Prostate gland (tissue), 2 donors: ENCODE measurements at places on chromosomes 11 and 22. TPM values are rescaled to one million over a fixed set of nuclear protein-coding genes. Genes with fewer than 3 reads are reported as not detected.

- H3K27me3 ChIP-seq, result no peaks in the 10 kb centered on the region
- H3K4me1 ChIP-seq, result peaks cover 51% of the 10 kb centered on the region
- peak; percentile 15 for DNase-seq
- H3K27ac ChIP-seq, result peak overlapping the region; percentile 77
- no peaks in the 10 kb centered on the region for H3K36me3 ChIP-seq
- H3K4me3 ChIP-seq, result no peak overlapping the region
Observed at GRCh38 chr11:8721609-8722500, 39.3 kb downstream of the RPL27A start.

GRCh38 chr11:123678246-123678645 is 23.8 kb upstream of the SCN3B start:
- no peaks in the 10 kb centered on the region for H3K27me3 ChIP-seq
- no peak for DNase-seq
- no peaks in the 10 kb centered on the region for H3K4me1 ChIP-seq
- no peak overlapping the region for H3K4me3 ChIP-seq

The ADAMTS15 gene
- total RNA-seq, result 0.59 TPM

GRCh38 chr11:64132191-64132771 is 33.6 kb downstream of the MACROD1 start:
- no peak for DNase-seq
- H3K4me1 ChIP-seq, result peaks cover 10% of the 10 kb centered on the region
- no peaks in the 10 kb centered on the region for H3K27me3 ChIP-seq
- H3K36me3 ChIP-seq, result no peaks in the 10 kb centered on the region
- H3K4me3 ChIP-seq, result no peak overlapping the region

The SPTBN2 gene
- total RNA-seq, result 140 TPM

GRCh38 chr11:110759972-110760381 is 47.7 kb upstream of the ARHGAP20 start:
- DNase-seq, result no peak
- H3K27me3 ChIP-seq, result no peaks in the 10 kb centered on the region
- H3K4me1 ChIP-seq, result no peaks in the 10 kb centered on the region
- H3K4me3 ChIP-seq, result no peak overlapping the region

- H3K4me1 ChIP-seq, result peaks cover 15% of the 10 kb centered on the region
- H3K27me3 ChIP-seq, result no peaks in the 10 kb centered on the region
- no peak overlapping the region for H3K4me3 ChIP-seq
- no peak for DNase-seq
- H3K36me3 ChIP-seq, result no peaks in the 10 kb centered on the region
- H3K27ac ChIP-seq, result no peak overlapping the region
Observed at GRCh38 chr11:114284021-114284420, 12.2 kb upstream of the NNMT start.

DNA sequence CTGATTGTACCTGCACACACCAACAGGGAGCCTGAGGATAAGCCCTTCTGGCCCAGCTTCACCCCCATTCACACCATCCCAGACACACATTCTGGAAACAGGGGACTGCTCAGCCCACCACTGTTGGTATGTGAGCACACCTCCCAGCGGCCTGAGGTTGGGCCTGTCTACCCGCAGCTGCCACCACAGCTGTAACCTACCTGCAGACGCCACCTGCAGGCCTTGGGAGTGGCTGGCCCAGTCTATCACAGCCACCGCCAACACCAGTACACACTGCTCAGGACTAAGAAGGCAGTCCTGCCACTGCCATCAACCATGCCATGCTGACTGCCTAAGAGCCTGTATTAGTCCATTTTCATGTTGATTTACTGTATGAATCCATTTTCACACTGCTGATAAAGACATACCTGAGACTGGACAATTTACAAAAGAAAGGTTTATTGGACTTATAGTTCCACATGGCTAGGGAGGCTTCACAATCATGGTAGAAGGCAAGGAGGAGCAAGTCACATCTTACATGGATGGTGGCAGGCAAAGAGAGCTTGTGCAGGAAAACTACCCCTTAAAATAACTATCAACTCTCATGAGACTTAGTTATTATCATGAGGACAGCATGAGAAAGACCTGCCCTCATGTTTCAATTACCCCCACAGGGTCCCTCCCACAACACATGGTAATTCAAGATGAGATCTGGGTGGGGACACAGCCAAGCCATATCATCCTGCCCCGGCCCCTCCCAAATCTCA is 30.6 kb downstream of the RSF1 start:
- no peak for DNase-seq
- H3K36me3 ChIP-seq, result no peaks in the 10 kb centered on the region
- no peaks in the 10 kb centered on the region for H3K27me3 ChIP-seq
- no peak overlapping the region for H3K27ac ChIP-seq
- no peaks in the 10 kb centered on the region for H3K4me1 ChIP-seq

DNA sequence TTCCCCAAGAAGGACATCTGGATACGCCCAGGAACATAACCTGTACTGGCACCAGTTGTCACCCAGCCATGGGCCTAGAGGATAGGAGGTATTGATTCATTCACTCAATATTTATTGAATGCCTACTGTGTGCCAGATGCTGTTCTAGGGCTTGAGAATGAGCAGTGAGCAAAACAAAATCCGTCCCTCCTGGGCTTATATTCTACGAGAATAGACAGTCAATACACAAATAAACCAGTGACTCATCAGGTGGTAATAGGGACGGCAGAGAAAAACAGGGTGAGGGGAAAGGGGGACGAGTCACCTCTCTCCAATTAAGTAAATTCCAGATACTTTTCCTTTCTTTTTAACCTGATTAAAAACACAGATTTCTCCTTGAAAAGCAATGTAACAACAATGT is 103.5 kb downstream of the MICAL2 start:
- DNase-seq, result no peak
- H3K27ac ChIP-seq, result no peak overlapping the region
- H3K4me1 ChIP-seq, result peaks cover 13% of the 10 kb centered on the region
- H3K27me3 ChIP-seq, result no peaks in the 10 kb centered on the region

- H3K4me3 ChIP-seq, result no peak overlapping the region
- no peaks in the 10 kb centered on the region for H3K27me3 ChIP-seq
- H3K27ac ChIP-seq, result no peak overlapping the region
- H3K36me3 ChIP-seq, result no peaks in the 10 kb centered on the region
- no peak for DNase-seq
Observed at GRCh38 chr11:118170882-118171268, 5.6 kb downstream of the SCN2B start.

The MFNG gene
- 7.3 TPM for total RNA-seq

GRCh38 chr11:96708219-96708878 is 318.5 kb downstream of the JRKL start:
- H3K27me3 ChIP-seq, result no peaks in the 10 kb centered on the region
- no peak overlapping the region for H3K27ac ChIP-seq
- H3K4me1 ChIP-seq, result no peaks in the 10 kb centered on the region
- no peak for DNase-seq
- no peak overlapping the region for H3K4me3 ChIP-seq

The MPZL2 gene
- 103 TPM for total RNA-seq

DNA sequence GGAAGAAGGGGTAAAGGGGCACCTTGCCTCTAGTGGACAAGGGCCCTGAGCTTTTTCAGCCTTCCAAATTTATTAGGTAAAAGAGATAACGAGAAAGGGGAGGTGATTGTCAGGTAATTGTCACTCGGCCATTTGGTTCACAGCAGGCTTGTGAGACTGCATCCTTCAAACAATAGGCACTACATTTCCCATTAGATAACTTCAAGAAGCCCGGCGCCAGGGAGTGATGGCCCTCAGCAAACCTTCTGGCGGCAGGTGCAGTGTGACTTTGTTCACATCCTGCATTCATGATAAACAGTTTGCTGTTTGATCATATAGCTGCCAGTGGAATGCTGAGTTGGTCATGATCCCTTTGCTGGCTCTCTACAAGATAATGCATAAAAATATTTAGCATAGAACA is 185.1 kb downstream of the CWF19L2 start:
- H3K4me1 ChIP-seq, result no peaks in the 10 kb centered on the region
- H3K4me3 ChIP-seq, result no peak overlapping the region
- H3K36me3 ChIP-seq, result no peaks in the 10 kb centered on the region
- no peak overlapping the region for H3K27ac ChIP-seq
- no peak for DNase-seq

- H3K27me3 ChIP-seq, result no peaks in the 10 kb centered on the region
- H3K27ac ChIP-seq, result no peak overlapping the region
- no peaks in the 10 kb centered on the region for H3K36me3 ChIP-seq
- H3K4me3 ChIP-seq, result no peak overlapping the region
Observed at GRCh38 chr11:124541204-124541603, 2.2 kb downstream of the OR8B12 start.

The C11orf91 gene
- total RNA-seq, result not detected

The HSPB2 gene
- 0.85 TPM for total RNA-seq

GRCh38 chr11:37450613-37451012 is 852.6 kb upstream of the RAG2 start:
- no peak overlapping the region for H3K27ac ChIP-seq
- no peaks in the 10 kb centered on the region for H3K4me1 ChIP-seq
- H3K27me3 ChIP-seq, result no peaks in the 10 kb centered on the region
- H3K36me3 ChIP-seq, result no peaks in the 10 kb centered on the region
- no peak for DNase-seq
- no peak overlapping the region for H3K4me3 ChIP-seq

- H3K36me3 ChIP-seq, result peaks cover 15% of the 10 kb centered on the region
- peaks cover under 1% of the 10 kb centered on the region for H3K4me1 ChIP-seq
- H3K4me3 ChIP-seq, result no peak overlapping the region
- DNase-seq, result no peak
- no peak overlapping the region for H3K27ac ChIP-seq
Observed at GRCh38 chr11:2406878-2407410, 6.4 kb downstream of the TSSC4 start.

DNA sequence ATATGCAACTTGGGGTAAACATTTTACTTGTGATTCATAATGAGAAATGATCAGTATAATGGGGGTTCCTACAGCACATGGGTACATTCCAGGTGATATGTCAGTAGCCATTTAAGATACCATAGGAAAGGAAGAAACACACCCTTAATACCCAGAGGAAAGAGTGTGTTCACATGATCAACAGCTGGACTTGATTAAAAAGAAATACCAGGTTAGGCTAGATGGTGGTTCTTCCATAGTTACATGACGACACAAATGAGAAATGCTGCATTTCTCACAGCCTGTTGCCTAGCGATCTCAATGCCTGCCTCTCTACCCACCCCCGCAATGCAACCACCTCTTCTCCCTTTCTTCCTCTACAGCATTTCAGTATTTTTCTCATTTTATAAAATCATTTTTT is 96.8 kb downstream of the TTC28 start:
- H3K4me1 ChIP-seq, result no peaks in the 10 kb centered on the region
- no peak overlapping the region for H3K4me3 ChIP-seq

The APOA5 gene
- 0.87 TPM for total RNA-seq

GRCh38 chr11:122085264-122085663 is 30.8 kb downstream of the BLID start:
- no peak for DNase-seq
- H3K27me3 ChIP-seq, result no peaks in the 10 kb centered on the region
- H3K36me3 ChIP-seq, result no peaks in the 10 kb centered on the region
- no peaks in the 10 kb centered on the region for H3K4me1 ChIP-seq
- H3K27ac ChIP-seq, result no peak overlapping the region

GRCh38 chr11:82405421-82405820 is 328.2 kb downstream of the FAM181B start:
- H3K27me3 ChIP-seq, result no peaks in the 10 kb centered on the region
- no peaks in the 10 kb centered on the region for H3K4me1 ChIP-seq
- no peak for DNase-seq
- no peak overlapping the region for H3K4me3 ChIP-seq

The IRAG1 gene
- total RNA-seq, result 14.7 TPM

DNA sequence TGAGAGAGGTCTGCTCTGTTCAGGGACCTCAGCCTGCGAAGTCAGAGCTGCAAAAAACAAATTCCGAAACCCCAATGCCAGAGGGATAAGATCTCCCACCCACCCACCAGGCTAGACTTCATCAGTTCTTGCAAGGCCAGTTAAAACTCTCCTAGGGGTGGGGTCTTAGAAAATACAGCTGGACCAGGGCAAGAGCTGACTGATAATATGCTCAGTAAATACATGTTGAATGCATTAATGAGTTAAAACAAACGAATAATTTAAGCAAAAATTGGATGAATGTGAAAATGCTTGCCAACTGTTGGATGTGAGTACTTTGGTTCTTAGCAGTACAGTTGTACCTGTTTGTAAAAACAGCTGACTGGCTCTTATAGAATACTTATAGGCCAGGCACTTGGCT is 129.8 kb downstream of the SERGEF start:
- no peak for DNase-seq
- H3K27me3 ChIP-seq, result no peaks in the 10 kb centered on the region
- no peak overlapping the region for H3K4me3 ChIP-seq
- no peak overlapping the region for H3K27ac ChIP-seq

DNA sequence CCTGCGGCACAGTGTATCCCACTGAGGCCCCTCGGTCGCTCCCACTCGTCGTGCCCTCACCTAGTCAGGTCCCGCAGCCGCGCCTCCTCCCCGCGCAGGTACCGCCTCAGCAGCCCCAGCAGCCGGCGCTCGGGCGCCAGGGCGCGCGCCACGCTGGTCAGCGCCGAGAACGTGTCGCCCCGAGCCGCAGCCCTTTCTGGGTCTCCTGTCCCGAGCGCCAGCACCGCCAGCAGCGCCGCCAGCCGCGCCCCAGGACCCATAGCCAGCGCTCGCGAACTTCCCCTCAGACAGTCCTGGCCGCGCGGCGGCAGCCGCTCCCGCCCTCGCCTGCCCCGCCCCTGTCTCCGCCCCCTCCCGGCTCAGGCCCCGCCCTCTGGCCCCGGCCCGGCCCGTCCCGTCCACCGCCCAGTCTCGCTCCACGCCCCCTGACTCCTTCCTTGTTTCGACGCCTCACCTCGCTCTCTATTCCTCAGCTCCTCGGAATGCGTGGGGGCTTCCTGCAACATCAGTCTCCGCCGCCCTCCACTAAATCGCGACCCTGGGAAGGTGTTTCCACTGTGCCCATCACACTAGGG is at the start of gene P4HA3:
Gene P4HA3, minus strand, starts transcription at position 289 of the 575 bp plus-strand sequence. Its CDS starts 29 bp downstream, at position 260.
- peak within 1 kb of the TSS; percentile 42 for H3K4me3 ChIP-seq
- no peaks in the 10 kb centered on the region for H3K4me1 ChIP-seq
- H3K36me3 ChIP-seq, result no peaks in the 10 kb centered on the region
- peak; percentile 44 for DNase-seq

The TUBA8 gene
- total RNA-seq, result 2.9 TPM

The ANO5 gene
- 6.0 TPM for total RNA-seq

GRCh38 chr11:28966951-28967350 is 858.8 kb downstream of the METTL15 start:
- no peak for DNase-seq
- H3K27ac ChIP-seq, result no peak overlapping the region

GRCh38 chr11:104155375-104155774 is 8.6 kb downstream of the PDGFD start:
- no peaks in the 10 kb centered on the region for H3K27me3 ChIP-seq
- H3K4me1 ChIP-seq, result no peaks in the 10 kb centered on the region
- DNase-seq, result no peak
- H3K36me3 ChIP-seq, result no peaks in the 10 kb centered on the region

DNA sequence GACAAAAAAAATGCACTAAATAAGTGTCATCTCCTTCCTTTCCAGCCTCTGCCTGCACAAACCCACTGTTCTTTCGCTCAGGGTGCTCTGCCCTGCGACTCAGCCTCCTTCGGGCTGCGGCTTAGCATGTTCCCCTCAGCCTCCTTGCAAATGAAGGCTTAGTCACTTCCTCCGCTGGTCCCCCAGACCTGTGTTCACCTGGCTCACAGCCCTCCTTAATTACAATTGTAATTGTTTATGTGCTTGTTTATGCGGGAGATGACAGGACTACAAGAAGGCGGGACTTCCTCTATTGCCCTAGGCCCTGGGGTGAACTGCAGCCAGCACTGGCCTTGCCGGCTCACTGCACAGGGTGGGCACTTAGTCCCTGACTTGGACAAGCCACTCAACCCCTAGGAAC is 303.6 kb downstream of the KIRREL3 start:
- H3K4me1 ChIP-seq, result no peaks in the 10 kb centered on the region
- H3K27me3 ChIP-seq, result no peaks in the 10 kb centered on the region
- H3K27ac ChIP-seq, result no peak overlapping the region
